AG04449 (cell line): ENCODE measurements at places on chromosomes 7 and 10.
A peak's percentile ranks its signal among the peaks of the same experiment; 100 is the strongest.

- DNase-seq: no peak
Measured at GRCh38 chr7:68454931-68455330, 1143.3 kb upstream of the AUTS2 start.

DNA sequence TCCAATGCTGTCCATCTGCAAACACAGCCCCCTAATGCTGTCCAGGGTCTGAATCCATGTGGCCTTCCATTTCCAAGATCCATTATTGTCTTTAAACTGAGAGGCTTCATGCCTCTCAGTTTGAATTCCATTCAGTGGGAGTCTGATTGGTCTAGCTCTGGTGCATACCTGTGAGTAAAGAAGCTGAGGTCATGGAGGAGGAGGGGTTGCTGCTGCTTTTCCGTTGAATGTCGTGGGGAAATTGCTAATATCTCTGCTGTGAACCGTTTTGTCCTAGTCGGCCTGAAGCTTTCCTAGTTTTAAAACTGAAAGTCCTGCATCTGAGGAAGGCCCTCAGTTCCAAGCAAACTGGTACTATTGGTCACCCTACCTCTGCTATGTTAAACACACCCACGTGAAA is 17.7 kb downstream of the SH2D4B start:
- DNase-seq: no peak

- no peak for DNase-seq
Measured at GRCh38 chr10:103870516-103870915, 15.1 kb upstream of the SH3PXD2A start.

- DNase-seq: no peak
Measured at GRCh38 chr10:44703241-44704155, 207.6 kb upstream of the TMEM72 start.

DNA sequence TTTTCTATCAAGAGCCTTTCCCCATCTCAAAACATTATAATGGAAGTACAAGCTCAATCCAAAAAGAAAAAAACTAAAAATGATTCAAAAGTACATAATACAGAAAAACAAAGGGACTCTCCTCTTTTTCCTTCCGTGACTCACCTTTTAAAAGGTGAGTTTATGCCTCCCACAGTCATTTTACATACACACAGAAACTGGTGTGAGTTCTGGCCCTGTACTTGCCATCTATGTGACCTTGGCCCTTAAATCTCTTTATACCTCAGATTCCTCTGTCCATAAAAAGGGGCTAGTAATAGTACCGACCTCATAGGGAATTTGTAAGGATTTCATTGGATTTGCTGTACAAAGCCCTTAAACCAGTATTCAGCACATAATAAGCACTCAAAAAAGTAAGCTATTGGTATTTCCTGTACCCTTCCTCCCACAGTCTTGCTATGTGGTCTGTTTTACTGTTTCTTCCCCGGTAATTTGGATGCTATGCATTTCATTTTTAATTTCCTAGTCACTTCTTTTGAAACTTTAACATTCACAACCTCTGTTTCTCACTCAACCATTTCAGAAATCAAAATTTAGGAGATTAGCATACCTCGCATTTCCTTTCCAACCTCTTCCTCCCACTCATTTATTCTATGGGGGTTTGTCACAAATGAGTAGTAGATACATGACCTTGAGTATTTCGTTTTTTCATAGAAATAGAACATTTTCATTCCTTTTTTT is 39.0 kb downstream of the STK17A start:
- no peak for DNase-seq

DNA sequence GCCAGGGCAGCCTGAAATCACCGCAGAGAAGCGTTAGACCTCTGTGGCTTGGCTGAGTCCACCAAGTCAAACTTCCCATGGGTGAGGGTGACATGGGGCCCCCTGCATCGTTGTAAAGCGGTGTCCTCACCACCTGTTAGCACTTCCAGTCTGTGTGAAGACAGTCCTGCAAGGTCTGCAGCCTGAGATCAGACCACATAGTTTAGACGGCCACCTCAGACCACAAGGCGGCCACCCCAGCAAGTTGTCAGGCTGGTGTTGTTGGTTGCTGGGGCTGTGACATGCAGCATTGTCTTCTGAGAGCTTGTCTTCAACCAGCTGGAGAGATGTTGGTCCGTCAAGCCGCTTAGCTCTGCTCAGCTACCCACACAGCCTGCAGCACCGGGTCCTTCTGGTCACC is 44.1 kb upstream of the TARP start:
- DNase-seq: no peak

DNA sequence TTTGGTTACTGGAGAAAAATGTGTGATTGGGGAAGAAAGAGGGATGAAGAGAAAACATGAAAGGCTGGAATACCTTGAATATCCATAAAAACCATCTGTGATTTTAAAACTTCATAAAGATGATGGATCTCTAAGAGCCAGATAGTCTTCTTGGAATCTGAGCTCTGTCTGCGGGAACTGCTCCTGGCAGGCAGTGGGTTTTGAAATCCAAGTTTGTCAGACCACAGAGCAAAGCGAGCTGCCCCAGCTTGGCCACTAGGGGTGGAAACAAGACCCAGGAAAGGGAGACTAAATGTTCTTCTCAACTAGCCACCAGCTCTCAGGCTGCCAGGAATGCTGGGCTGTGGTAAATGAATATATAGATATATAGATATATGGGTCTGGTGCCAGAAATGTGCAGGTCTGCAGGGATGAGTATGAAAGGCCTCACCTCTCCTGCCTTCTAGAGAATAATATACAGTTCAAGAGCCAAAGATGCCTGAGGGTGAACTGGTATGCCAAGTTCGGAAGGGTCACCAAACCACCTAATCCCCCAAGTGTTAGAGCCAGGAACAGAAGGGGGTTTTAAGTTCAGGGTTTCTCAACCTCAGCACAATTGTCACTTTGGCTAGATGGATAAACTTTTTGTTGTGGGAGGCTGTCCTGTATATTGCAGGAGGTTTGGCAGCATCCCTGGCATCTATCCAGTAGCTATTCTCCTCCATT is 208.8 kb downstream of the KCNMA1 start:
- DNase-seq: peak; percentile 51

DNA sequence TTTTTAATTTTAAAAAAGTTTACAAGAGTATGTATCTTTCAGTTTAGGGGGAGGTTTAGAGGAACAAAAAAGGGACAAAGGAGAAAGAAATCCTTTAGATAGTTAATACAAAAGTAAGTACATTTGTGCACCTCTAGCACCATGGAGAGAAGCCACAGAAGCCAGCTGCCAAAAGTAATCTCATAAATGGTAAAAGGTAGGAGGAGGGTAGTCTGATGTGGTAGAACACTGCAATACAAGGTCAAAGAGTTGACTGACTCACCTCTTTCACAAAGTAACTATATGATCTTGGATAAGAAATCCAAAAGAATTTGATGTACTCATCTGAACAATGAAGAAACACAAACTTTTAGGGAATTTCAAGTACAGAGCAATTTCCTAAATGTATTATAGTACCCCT is 68.1 kb downstream of the CNOT4 start:
- no peak for DNase-seq

- no peak for DNase-seq
Measured at GRCh38 chr7:42025635-42026375, 211.2 kb downstream of the GLI3 start.

DNA sequence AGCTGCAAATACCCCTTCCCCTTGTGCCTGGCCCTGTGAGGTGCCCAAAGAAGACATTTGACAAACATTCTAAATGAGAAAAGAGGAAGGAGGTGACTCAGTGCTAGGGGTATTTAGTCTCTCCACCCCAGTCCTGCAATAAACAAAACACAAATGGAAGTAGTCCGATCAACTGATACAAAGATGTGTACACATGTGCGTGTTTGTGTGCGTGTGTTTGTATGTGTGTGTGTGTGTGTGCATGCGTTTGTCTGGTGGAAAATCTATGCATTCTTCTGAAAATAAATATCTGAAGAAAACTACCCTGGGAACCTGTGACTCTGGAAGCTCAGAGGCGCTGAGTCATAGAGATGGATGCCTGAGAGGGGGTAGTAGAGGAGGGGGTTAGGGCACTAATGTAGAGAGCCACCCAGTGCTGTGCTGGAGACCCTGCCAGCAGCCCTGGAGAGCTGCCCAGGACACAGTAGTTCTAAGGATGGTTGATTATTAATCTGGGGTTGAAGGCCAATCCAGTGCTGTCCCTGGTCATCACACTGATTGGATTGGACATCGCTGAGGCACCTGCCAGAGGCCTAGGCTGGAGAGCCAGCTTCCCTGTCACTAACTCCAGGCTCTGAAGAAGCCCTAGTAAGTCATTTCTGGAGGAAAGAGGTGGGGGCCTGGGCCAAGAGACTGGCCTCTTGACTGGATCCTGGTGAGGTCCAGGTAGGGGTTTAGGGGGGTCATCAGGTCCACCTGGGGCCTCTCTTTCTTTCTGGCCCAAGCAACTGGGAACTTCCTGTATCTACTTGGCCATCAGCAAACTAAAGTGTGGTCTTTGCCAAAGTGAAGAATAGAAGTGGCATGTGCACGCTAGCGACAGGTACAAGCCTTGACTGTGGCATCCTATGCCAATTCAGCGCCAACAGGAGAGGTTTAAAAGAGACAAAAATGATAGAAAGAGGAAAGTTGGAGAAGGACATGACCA is 18.5 kb downstream of the SFTPA1 start:
- DNase-seq: no peak

GRCh38 chr10:44467900-44468299 is 83.0 kb upstream of the CXCL12 start:
- DNase-seq: no peak

GRCh38 chr10:63055705-63056104 is 77.4 kb upstream of the NRBF2 start:
- DNase-seq: no peak

GRCh38 chr7:147510923-147511322 is 1079.6 kb upstream of the C7orf33 start:
- no peak for DNase-seq

DNA sequence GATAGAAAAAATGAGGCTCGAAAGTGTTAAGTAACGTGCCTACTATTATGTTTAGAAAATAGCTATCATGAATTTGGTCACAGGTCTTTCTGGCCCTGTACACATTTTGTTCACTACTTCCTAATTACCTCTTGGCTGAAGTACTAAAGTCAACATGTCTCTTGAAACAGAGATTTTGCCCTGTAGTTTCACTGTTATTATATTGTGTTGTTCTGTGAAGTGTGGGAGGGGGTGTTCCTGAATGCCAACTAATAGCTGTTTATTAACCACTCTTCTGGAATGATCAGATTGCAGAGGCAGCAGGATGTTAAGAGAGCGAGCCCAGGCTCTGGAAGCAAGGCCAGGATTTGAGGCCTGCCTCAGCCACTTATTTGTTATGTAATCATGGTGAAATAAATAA is 72.1 kb downstream of the RNF133 start:
- no peak for DNase-seq

DNA sequence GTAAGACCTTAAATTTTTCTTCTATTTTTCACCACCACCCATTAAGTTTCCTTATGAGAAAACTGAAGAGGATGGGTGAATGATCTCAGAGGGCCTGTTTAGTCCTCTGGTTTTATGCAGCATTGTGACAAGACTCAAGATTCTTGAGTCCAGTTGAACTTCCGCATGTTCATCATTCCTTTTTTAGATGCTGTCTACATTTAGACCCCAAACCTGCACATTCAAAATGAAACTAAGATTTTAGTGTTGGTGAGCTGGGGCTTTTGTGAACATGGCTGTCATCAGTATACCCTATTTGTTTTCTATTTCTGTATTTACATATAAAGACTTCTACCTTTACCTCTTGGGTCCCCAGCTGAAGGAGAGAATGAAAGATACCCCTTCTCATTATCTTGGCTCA is 31.1 kb downstream of the NET1 start:
- no peak for DNase-seq

DNA sequence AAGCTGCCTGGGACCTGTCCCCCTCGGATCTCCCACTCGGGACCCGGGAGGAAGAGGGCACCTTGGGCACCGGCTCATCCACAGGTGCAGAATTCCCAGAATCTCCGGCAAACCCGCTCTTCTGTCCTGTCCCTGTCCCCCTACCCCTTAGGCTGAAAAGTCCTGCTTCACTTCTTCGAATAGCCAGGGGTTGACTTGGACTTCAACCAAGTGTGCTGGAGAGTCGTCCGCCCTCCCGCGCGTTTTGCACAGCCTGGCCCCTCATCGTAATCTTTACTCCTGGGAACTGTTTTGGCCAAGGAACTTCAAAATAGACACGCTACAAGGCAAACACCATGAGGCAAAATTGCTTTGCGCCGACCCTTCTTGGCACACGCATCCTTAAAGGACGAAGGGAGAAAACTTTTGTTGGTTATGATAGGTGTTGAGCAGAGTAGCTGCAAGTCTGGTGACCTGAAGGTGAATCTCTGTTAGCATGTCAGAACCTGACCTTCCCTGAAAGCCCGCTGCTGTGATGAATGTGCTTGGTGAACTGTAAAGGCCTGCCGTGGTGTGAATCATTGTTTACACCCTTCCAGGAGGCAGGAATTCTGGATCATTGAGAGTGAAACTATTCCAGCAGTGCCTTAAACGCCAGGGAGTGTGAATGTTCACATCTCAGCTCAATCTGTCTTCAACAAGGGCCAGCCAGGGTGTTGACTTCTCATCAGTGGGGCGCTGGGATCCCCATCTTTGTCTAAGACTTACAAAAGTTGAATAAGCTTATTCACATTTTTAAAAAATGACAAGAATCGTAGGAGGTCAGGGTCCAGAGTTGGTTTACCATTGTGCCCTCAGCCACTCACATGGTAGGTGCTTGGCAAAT is 589 bp upstream of the RAPGEF5 start:
- DNase-seq: no peak

DNA sequence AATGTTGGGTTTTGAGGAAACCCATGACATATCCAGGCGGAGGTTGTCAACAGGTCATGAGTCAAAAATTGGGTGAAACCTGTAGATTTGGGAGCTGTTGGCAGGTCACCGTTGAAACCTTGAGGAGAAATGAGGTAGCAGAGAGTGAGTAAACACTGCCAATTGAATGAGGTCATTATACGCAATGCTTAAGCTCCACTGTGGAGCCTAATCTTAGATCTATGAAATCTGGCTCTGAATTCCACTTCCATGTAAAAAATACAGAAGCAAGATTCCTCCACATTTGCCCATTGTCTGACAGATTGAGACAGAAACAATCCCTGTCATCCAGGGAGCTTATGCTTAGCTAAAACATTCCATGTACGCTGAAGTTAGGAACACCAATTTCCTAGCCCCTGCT is 76.0 kb upstream of the IL6 start:
- DNase-seq: no peak

DNA sequence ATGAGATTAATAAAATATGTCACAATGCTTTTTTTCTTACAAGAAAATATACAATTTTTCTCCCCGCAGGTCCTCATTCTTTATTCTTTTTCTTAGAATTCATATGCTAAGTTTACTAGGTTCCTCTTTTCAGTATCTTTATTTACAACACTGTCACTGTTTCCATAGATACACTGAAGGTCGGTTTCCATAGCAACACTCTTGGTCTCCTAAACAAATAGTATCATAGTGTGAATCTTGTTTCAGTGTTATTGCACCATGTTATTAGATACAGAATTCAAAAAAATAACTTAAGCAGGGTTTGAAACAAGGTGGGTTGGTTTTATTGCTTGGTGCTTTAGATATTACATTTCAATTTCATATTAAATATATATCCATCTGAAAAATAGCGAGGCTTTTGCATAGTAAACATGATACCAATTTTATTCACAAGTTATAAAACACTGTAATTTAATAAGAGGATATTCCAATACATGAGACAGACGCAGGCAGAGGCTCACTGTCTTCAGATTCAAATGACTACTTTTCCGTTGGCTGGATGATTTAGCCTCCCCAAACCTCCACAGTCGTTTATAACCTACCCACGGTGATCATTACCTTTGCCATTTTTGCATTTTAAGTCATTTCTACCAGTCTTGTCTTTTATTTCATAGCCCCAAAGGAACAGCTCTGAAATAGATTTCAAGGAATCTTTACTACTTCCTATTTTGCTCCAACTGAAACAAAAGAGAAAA is 88.9 kb upstream of the KLF6 start:
- no peak for DNase-seq

- DNase-seq: no peak
Measured at GRCh38 chr7:47045207-47046051, 536.5 kb downstream of the TNS3 start.
